ENCODE measurements at places on chromosomes 1 and 21.
A peak's percentile ranks its signal among the peaks of the same experiment; 100 is the strongest.

- DNase-seq, result no peak
Observed at GRCh38 chr1:197918807-197919345, 1.7 kb downstream of the LHX9 start.

- no peak for DNase-seq
Observed at GRCh38 chr1:175209493-175209921, 16.9 kb upstream of the KIAA0040 start.

DNA sequence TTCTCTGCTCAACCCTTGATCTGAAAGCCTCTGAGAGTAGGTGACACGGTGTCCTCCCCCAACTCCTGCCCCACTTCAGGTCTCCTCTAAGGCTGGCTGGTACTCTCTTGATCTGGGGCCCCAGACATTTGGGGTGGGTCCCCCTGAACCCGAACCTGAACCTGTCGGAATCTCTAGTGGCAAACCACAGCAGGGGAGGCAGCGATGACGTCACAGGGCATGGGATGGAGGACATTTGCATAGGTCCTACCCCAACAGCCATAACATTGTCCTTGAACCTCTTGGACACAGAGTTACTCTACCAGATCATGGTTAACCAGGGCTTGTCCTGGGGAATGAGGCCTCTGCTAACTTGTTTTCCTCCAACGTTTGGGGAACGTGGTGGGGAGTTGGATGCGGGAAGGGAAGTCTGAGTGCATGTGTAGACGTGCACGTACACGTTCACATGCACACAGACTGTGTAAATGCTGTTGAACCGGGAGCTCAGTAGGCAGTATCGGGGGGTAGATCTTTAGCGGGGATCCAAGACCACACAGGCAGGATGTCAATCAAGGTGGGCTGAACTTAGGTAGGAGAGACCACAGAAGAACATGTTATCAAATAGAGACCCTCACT, 32.4 kb downstream of the CITED4 start:
- DNase-seq, result no peak

DNA sequence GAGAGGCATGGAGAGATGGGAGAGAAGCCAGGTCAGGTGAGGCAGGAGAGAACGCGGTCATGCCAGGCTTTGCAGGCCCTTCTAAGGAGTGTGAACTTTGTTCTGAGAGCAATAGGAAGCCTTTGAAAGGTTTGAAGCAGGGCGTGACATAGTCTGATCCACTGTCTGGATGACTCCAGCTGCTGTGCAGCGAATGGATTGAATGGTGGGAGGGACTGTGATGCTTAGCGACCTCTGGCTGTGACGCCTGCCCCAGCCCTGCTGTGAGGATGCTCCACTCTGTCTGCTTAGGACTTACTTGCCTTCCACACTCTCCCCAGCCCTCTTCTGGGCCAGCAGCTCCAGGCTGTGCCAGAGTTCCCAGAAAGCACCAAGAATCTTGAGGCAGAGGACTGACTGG, 41.8 kb upstream of the POU3F1 start:
- no peak for DNase-seq

DNA sequence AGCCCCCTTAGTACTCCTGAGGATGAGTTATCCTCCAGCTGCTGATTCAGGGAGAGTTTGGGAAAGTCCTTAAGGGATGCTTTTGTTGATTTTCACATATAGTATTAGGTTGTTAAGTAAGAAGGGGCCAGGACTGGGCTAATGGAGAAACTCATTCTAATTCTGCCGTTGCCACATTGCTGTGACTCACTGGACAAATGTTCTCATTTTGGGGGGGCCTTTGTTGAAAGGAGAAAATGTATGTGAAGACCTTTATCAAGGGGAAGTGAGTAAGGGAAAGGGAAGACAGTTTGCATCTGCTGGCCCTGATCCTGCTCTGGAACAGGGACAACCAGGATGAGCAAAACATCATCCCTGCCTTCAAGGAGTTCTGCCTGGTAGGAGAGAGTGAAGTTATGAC, 123.2 kb upstream of the FGGY start:
- DNase-seq, result no peak

DNA sequence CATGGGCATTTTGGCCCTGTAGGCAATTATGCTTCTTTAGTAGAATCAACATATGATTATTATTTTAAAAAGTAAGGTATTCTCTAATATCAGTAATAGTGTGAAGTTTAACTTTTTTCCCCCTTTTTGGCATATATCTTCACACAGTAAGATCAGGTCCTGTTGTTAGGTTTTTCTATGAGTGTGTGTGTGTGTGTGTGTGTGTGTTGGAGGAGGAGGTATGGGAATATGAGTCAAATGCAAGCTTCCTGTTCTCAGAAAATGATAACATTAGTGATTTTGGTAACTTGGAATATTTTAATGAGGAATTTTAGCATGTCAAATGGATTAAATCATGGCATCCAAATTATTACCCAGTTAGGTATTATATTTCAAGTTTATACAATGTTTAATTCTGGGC, 65.8 kb upstream of the BCL10 start:
- DNase-seq, result no peak

GRCh38 chr1:78743626-78744025, 94.0 kb downstream of the IFI44 start:
- no peak for DNase-seq

GRCh38 chr1:41101950-41102607, 80.6 kb upstream of the SLFNL1 start:
- DNase-seq, result peak; percentile 56

DNA sequence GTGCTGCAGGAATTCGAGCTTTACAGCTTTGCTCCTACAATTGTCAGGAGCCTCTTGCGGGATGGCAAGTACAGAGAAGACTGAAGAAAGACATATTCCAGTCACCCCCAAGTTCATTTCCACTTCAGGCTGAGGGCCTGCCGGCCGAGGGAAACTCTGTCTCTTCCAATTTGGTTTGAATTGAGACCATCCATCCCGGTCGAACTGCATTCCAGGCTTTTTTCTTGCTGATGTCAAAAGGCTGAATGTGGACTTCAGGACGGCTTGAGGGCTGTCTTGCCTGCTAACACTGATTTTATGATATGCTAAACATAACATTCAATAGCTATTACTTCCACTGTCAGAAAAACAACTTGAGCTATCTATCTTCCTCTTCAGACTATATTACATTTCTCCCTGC, 79.8 kb upstream of the PLXNA2 start:
- DNase-seq, result no peak

DNA sequence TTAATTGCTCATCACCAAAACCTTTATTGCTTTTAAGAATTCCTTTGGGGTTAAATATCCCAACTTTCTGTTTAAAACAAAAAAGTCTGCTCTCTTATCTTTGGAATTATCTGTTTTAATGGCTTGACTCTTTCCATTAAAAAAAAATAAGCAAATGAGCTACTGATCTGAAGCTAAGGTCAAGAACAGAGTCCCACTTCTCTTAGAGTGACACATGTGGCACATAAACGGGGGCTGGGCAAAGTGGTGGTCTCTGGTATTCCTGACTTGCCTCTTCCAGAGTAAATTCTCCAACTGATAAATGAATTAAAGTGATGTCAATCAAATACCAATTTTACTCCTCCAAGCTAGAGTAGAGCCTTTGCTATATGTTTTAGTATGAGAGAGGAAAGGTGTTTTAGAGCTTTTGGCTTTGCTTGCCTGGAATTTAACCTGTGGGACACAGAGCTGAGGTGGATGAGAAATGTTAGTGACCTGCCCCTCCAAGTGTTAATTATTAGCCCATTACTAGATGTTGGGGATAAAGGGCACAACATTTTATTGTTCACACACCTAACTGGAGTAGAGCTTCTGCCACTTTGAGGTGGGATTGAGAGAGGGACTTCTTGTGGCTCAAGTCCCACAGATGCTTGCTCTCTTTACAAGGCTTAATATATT, 864.0 kb downstream of the LRRIQ3 start:
- no peak for DNase-seq

DNA sequence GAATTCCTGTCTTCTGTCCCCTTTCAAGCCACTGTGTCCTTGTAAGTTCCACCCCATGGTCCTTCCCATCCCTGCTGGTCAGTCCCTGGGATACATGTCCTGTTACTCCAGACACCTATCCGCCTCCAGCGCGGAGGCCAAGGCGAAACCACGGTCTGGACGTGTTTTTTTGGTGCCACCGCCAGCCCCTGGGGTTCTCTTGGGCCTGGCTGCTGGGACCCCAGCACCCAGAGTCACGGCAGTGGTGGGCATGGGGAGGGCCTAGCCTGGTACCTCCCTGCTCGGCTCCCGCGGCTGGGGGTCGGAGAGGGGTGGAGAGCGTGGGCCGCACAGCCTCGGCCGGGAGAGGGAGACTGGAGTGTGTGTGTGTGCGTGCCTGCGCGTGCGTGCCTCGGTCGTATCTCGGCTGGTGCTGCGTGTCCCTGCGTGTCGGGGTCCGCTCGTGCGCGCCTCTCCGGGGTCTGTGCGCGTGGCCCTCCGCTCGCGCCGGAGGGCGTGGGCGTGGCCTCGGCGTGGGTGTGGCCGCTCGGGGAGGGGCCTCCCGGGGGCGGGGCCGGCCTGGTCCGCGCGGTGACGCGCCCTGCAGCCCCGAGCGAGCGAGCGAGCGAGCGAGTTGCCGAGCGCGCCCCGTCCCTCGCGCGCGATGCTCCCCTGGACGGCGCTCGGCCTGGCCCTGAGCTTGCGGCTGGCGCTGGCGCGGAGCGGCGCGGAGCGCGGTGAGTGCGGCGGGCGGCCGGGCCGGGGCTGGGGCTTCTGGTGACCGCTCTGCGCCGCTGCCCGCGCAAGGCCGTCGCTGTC, at the start of gene VWA1:
VWA1 (plus strand) TSS at position 585 of the 798 bp plus-strand sequence; CDS start at position 644, 59 bp downstream.
- DNase-seq, result no peak

GRCh38 chr1:39940253-39940652, 14.7 kb upstream of the MFSD2A start:
- DNase-seq, result no peak

DNA sequence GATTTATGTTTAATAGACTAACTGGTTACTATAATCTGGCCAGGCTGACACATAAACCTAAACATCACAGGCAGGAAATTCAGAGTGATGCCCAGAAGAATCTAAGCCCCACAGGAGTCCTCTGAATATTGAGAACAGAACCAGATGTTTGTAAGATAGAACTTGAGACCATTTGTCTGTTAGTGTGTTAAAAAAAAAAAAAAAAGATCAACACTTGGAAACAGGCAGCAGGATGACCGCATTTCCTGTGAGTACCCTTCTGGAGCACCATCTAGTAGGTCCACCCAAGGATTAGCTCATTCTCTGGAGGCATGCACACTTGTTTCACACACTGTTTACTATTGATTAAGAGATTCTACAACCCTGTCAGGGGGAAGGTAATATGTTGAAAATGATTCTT, 111.4 kb upstream of the VANGL1 start:
- DNase-seq, result peak; percentile 21

DNA sequence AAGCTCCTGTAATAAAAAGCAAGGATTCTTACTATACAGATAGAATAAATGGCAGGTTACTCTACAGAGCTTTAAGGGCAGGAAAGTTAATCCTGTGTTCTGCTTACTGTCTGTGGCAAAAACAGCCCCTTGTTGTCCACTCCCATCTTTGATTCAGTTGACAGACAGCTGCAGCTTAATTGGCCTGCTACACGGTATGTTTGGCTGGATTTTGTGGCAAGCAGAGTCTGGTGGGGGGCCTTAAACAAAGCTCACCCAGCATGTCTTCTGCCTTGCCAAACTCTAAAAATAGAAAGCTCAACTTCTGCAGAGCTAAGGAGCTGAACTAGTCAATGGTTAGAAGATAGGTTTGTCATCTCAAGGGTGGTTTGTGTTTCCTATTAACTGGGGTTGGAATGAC, 407.2 kb downstream of the HLX start:
- DNase-seq, result no peak

GRCh38 chr1:20936621-20937020, 149.5 kb upstream of the HP1BP3 start:
- DNase-seq, result no peak

DNA sequence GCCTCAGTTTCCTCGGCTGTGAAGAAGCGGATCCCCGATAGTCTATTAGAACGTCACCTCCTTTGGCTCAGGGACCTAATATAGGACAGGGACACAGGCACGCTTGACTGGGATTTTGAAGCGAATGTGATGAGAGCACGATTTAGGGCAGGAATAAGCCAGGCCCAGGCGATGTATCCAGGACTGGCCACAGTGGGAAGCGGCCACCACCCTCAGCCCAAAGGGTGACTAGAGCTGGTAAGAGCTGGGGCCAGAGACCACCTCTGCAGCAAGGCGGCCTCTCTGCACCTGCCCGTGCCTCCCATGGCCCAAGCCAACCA, 100.0 kb upstream of the VAMP3 start:
- DNase-seq, result no peak

DNA sequence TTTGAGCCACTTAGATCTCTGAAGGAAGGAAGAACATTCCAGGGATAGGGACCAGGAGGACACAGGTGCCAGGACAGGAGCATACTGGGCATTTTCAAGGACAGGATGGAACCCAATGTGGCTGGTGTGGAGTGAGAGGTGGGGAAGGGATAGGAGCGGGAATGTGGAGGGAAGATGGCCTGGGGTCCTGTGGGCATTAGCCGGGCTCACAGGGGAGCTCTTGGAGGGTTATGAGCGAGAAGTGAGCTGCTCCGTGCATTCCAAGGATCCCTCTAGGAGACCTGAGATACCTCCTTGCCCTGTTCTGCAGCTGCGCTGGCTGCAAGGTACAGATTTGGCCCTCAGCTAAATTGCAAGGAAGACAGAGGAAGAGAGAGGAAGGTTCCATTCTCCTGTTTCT, 87.5 kb downstream of the IER5 start:
- no peak for DNase-seq

DNA sequence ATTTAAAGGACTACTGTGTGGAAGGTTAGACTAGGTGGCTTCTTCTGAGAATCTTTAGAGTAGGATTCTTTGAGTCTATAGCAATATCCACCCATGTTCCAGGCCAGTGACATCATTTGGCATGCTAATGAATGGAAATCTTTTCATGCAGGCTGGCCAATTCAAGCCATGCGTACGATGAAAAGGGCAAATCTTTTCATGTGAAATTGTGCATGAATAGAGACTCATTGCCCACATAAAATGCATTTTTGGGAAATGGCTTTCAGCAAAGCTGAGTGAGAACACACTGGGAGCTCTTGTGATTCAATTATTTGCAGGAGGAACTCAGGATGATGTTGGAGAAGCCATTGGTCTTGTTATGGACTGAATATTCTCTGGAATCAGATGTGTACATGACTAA, 324.9 kb upstream of the DAB1 start:
- DNase-seq, result no peak

DNA sequence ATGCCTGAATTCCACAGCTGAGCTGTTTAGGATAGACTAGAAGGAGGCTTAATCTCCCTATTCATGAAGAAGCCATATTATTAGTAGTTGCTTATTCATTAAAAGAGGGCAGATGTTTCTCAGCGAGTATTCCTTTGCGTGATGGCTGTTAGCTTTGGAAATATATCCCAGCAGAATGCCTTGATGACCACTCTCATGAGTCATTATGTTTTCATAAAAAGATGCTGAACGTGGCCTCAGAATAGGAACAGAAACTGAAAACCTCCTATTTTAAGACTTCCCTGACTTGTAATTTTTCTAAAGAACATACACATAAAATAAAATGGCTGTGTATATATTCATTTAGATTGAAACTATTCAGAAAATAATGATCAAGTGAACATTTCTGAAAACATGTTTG, 9.6 kb upstream of the PLA2G4A start:
- DNase-seq, result peak; percentile 71

GRCh38 chr1:88111816-88112215, 572.3 kb upstream of the PKN2 start:
- no peak for DNase-seq
